Cerebellum (tissue), 4 donors: ENCODE measurements at places on chromosomes 4 and X. TPM values are rescaled to one million over a fixed set of nuclear protein-coding genes. Genes with fewer than 3 reads are reported as not detected.

ASB9 gene
- total RNA-seq = 1.3 TPM

FSTL5 gene
- 85.7 TPM for total RNA-seq

ADH7 gene
- not detected for total RNA-seq

MMRN1 gene
- total RNA-seq = 6.2 TPM

ADD1 gene
- total RNA-seq = 201 TPM

ATP6AP2 gene
- total RNA-seq = 96.6 TPM

LDB2 gene
- total RNA-seq = 34.9 TPM

ATP5ME gene
- total RNA-seq = 67.2 TPM

SLC10A4 gene
- total RNA-seq = 1.1 TPM

RAB39B gene
- total RNA-seq = 20.1 TPM

VCX gene
- total RNA-seq = not detected

PF4V1 gene
- total RNA-seq = not detected

LARP7 gene
- 30.3 TPM for total RNA-seq

DRD5 gene
- total RNA-seq = 2.5 TPM

GLRA2 gene
- total RNA-seq = 44.4 TPM

DCLK2 gene
- total RNA-seq = 145 TPM

CT45A1 gene
- total RNA-seq = not detected

RBMX2 gene
- 22.8 TPM for total RNA-seq

C4orf51 gene
- total RNA-seq = not detected

ZNF81 gene
- total RNA-seq = 14.2 TPM

CLCN4 gene
- 44.0 TPM for total RNA-seq

IGFBP7 gene
- total RNA-seq = 26.9 TPM
